IPS DF 19.7 (cell line): ENCODE measurements at places on chromosomes 5 and 9.

GRCh38 chr5:131630208-131630962 lies 4.6 kb downstream of the RAPGEF6 start:
- DNase-seq = no peak

- no peak for DNase-seq
Measured at GRCh38 chr9:76403352-76403751, 9.1 kb upstream of the RFK start.

- DNase-seq = no peak
Measured at GRCh38 chr9:116671605-116672004, 15.5 kb upstream of the TRIM32 start.

- DNase-seq = no peak
Measured at GRCh38 chr9:137550231-137550621, at the start of gene PNPLA7. PNPLA7 (minus strand) TSS chr9:137550402; CDS start chr9:137550197, 205 bp downstream.

- DNase-seq = no peak
Measured at GRCh38 chr9:127905004-127905728, 5.8 kb upstream of the ST6GALNAC6 start.

GRCh38 chr5:151280443-151280842 lies 23.1 kb downstream of the SLC36A3 start:
- DNase-seq = no peak

GRCh38 chr9:107484117-107484723 lies 5.3 kb downstream of the KLF4 start:
- no peak for DNase-seq

- DNase-seq = no peak
Measured at GRCh38 chr9:121138561-121138960, 63.1 kb downstream of the RAB14 start.

GRCh38 chr5:172299916-172300439 lies 16.4 kb upstream of the UBTD2 start:
- no peak for DNase-seq

- DNase-seq = no peak
Measured at GRCh38 chr9:71790296-71790695, 22.0 kb upstream of the CEMIP2 start.

DNA sequence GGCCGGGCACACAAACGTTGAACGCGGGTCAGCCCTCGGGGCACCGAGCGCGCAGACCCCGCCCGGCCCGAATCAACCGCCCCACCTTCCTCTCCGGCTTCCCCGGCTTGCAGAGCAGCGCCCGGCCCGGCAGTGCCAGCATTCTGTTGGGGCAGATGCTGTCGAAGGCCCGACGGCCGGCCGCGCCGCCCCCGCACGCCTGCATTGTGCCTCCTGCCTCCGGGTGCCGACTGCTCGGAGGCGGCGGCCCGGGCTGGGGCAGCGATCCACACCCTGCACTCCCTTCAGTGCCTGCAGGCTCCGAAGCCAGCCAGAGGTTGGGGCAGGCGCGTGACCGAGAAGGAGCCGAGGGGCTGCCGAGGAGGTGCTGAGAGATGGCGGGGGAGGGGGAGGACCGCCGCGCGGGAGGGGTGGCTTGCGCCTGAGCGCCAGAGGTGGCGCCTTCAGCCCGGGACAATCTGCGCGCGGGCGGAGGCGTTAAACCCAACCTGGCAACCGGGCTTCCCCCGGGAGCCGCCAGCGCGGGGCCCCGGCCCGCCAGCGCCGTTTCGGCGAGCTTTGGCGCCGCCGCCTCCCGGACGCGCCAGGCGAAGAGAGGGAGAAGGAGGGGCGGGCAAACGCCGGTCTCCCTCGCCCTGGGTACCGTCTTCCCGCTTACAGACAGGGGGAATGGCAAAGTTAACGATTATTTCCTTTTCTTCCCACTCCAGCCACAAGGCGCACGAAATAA lies at the start of gene MCIDAS:
Gene MCIDAS (minus strand): TSS at position 382 of the 730 bp plus-strand sequence. CDS start 177 bp downstream, at position 205.
- DNase-seq = no peak

GRCh38 chr9:28464481-28465216 lies 891.4 kb upstream of the C9orf72 start:
- DNase-seq = no peak

GRCh38 chr5:135230251-135230925 lies 168.6 kb downstream of the MACROH2A1 start:
- DNase-seq = no peak

- DNase-seq = no peak
Measured at GRCh38 chr5:123134653-123135181, 45.7 kb downstream of the PRDM6 start.

- no peak for DNase-seq
Measured at GRCh38 chr9:124439086-124439485, 11.2 kb upstream of the ADGRD2 start.

DNA sequence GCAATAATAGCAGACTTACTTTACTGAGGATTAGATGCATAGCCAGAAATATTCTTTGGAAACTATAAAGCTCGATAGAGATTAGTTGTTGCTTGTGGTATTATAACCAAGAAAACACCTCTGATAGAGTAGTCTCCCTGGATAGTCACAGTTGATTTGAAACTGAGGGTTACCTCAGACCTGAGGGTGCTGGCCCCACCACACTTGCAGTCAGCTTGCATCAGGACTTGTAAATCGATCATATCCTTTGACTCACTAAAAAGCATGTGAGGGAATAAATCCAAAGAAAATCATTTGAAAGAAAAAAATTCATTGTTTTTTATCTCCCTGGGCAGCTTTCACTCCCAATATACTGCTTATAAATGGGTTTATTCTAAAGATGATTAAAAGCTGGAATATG lies 39.4 kb downstream of the GALNT12 start:
- DNase-seq = no peak

DNA sequence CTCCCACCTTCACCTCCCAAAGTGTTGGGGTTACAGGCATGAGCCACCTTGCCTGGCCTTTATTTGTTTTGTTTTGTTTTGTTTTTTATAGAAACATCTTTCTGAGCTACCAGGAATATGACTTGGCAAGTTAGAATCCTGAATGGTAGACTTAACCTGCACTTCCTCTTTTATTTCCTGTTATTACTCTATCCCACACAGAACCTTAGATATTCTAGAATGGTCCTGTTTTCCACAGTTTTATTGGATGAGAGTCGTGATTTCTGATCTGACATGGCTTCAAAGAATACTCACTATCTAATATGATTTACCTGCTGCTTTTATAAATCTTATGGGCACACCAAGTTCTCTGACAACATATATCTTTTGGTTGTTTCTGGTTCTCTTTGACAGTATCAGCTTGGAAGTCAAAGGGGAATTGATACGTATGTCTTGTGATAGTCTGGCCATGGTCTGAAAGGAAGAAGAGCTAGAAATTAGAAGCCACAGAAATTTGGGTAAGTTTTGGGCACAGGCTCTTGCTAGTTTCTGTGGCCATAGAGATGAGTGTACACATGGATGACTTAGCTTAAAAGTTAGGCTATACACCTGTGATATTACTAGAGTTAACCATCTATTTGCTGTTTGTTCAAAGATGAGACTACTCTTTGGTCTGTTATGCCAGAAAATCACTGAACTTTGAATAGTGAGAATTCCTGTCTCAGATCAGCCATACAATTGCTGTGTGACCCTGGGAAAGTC lies 4.7 kb upstream of the PANK3 start:
- DNase-seq = no peak

DNA sequence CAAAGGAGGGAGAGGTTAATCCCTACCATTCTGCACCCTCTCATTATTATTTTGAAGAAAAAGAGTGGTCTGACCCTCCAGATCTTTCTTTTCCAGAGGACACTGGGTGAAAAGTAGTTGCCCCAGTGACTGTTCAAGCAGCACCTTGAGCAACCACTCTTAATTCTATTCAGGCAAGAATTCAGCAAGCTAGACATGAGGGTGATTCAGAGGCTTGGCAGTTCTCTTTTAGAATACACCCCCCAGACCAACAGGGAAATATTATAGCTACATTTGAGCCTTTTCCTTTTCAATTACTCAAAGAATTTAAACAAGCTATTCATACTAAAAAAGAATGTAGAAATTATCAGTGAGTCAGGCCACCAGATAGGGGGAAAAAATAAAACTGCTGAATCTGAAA lies 178.3 kb downstream of the MRPS30 start:
- no peak for DNase-seq

GRCh38 chr5:123351240-123351639 lies 72.0 kb downstream of the CEP120 start:
- no peak for DNase-seq

DNA sequence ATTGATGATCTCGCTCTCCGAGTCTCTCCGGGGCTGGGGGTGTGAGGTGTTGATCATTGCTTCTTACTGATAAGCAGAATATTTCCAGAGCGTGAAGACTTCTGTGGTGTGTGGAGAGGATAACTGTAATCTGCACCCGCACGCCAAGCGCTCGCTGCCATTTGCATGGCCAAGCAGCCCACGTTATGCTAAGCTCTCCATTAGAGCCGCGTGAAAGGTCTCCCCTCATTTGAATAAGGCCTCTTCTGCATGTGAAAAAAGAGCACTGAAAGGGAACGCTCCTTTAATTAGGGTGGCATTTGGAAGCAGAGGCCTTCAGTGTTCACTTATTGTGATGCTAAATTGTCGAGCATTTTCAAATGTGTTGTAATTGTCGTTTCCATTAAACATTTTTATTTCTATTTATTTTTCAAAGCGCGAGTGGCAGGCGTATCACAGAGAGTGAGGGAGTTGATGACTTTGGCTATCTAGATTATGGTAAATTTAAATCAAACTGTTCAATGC lies 163.6 kb upstream of the IRX2 start:
- no peak for DNase-seq

DNA sequence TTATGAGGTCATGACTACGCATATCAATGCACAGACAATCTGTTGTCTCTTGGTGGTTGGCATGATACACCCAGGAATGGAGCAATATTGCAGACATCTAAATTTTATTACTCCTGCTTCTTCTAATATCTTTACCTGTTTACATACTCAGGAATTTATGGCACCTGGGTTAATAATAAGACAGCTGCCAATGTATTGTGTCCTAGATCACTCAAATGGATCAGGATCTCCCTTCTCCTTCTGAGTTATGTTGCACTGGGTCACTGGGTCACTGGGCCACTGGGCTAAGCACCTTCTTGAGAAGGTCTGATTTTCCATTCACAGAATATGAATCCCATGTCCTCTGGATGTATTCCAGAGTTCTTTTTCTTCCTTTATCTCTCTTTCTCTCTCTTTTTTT lies 41.8 kb downstream of the CCL28 start:
- DNase-seq = no peak

DNA sequence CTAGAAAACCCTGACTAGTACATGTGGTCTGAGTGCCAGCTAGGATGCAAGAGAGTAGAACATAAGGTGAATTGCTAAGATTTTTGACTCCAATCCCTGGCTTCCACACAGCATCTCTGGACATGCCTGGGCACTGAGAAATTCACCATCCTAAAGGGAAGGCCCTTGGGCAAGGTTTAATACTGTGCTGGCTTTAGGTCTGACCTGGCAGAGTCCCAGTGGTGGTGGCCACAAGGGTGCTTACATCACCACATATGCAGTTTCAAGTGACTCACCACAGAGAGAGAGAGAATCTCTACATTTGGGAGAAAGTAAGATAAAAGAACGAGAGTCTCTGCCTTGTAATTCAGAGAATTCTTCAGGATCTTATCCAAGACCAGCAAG lies 661.6 kb upstream of the C9orf72 start:
- no peak for DNase-seq

GRCh38 chr5:173981185-173981761 lies 7.7 kb upstream of the C5orf47 start:
- DNase-seq = no peak
